SIG-M5 (cell line): ENCODE measurements at places on chromosomes 16 and 17.
A peak's percentile ranks its signal among the peaks of the same experiment; 100 is the strongest.

DNA sequence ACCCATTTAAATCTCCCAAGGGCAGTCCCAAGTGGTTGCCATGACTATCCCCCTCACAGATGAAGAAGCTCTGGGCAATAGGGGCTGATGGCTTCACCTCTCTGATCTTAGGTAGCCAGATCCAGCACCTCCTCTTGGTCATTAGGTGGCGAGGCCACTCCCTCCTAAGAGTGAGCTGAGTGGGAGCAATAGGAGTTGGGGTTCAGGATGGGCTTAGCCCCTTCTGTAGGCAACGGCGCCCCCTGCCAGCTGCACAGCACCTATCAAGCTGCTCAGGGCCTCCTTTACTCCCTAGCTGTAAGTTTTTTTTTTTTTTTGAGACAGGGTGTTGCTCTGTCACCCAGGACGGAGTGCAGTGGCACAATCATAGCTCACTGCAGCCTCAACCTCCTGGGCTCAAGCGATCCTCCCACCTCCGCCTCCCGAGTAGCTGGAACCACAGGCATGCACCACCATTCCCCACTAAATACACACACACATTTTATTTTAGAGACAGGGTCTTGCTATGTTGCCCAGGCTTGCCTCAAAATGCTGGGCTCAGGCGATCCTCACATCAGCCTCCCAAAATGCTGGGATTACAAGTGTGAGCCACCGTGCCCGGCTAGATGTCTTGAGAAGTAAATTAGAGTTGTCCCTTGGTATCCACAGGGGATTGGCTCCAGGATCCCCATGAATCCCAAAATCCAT, 3.5 kb upstream of the RRAD start:
- no peak for DNase-seq

DNA sequence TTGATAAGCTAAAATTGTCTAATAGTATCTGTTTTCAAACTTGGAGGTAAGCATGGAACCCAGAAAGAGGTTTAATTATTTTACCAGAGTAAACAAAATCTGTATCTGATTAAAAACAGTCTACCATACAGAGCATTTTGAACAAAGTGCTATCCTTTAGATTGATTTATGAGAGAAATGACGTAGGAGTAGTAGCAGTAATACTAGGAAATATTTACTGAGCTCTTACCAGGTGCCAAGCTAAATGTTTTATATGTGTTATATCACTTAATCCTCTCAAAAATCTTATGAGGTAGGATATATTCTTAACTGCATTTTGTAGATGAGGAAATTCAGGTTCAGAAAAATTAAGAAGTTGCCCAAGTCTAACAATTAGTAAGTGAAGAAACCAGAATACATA, 186.4 kb upstream of the NOG start:
- no peak for DNase-seq

GRCh38 chr17:78368348-78368747, 8.5 kb upstream of the SOCS3 start:
- DNase-seq, result no peak

GRCh38 chr16:46607529-46607928, 13.7 kb downstream of the SHCBP1 start:
- no peak for DNase-seq

GRCh38 chr16:12681653-12682052, 122.0 kb downstream of the CPPED1 start:
- DNase-seq, result no peak

GRCh38 chr17:14693382-14693781, 392.5 kb downstream of the HS3ST3B1 start:
- peak; percentile 57 for DNase-seq

- DNase-seq, result no peak
These were observed 4.2 kb downstream of the SOCS3 start for GRCh38 chr17:78355701-78356100.

DNA sequence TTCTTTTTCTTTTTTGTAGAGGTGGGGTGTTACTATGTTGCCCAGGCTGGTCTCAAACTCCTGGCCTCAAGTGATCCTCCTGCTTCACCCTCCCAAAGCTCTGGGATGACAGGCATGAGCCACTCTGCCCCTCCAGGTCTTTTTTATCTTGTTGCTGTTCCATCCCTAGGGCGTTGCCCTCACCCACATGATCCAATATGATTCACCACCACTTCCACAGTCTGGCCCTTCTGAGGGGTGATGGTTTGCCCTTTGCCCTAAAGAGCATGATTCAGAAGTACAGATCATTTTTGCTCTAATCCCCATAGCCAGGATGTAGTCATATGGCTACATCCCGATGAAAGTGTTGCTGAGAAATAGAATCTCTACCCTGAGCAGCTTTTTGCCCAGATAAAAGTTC, 18.8 kb downstream of the STX4 start:
- no peak for DNase-seq

- DNase-seq, result no peak
These were observed 4.8 kb upstream of the ERCC4 start for GRCh38 chr16:13915033-13915635.

- no peak for DNase-seq
These were observed 1.3 kb upstream of the RAB11FIP3 start for GRCh38 chr16:424033-424622.

DNA sequence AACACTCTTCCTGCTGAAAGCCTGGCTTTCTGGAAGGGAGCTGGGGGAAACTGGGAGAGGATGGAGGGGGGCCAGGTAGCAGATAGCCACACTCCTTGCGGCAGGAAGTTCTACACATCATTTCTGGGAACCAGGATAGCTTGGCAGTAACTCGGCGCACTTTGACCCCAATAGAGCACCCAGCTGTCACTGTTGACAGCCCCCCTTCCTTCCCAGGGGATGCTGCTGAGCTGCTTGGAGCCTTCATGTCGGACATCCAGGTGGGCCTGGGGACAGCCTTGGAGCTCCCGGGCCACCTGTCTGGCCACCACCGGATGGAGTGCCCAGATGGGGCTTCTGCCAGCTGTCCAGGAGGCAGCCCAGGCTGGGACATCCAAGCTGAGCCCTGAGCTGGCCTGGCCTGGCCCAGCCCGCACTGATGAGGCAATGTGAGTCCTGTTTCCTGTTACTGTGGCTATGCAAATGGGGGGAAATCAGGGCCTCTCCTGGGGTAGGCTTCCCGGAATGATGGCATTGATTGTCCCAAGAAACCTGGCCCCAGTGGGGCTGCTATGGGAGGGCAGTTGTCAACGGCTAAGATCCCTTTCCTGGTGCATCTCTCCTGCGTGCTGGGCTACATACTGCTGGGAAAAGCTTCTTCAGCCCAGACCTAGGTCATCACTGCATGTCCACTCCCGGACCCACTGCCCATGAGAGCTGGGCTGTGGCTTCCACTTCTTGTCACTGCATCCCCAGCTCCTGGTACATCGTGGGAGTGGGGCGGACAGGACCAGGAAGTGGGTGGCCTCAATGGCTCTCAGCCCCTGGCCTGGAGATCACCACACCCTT, 50.0 kb downstream of the SOCS1 start:
- no peak for DNase-seq

GRCh38 chr17:82314012-82314726, 3.2 kb downstream of the CD7 start:
- DNase-seq, result no peak

DNA sequence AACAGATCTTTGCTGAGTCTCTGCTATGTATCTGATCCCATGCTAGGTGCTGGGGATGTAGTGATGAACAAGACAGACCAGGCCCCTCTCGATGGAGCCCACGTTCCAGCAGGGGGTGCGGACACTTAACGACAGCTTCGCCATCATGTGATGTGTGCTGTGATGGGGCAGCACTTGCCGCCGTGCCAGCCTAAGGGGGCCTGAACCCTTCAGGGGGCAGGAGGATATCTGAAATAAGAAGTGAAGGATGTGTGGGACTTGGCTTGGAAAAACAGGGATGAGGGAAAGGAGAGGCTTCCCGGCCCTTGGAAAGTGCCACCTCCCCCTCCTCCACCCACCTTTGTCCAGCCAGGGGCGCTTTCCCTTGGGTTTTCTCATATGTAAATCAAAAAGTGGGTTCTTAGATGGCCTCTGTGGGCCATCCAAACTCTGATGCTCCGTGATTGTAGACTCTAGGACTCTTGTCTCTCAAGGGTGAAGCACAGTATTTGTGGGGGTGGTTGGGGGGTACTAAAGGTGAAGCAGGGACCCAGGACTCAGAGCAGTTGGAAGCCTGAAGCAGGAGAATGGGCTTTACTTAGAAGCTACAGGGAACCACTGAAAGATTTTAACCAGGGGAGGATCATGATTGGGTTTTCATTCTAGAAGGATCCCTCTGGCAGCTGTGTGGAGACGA, 4.0 kb upstream of the DLX3 start:
- DNase-seq, result no peak

DNA sequence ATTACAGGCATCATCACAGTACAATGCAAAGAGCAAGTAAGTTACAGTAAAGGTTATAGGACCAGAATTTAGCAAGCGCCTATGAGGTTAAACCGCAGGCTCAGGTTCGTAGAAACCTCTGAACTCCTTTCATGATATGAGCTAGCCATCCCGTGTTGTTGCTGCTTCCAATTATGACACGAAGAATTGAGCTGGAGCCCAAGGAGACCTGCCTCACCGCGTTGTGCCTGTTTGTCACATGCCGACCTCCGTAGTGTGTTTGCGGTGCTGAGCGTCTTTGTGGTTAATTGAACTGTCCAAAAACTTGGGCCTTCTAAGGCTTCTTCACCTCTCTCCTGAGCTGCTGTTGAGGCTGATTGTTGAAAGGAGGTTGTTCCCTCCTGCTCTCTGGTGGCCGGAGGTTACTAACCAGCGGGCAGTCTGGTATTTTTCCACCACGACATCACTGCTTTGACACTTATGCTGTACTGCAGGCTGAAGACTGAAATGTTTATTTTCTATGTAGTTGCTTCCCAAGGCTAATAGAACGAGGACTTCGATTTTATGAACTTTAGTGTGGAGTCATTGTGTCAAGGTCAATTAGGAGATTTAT, 67.5 kb downstream of the SEC14L1 start:
- DNase-seq, result no peak

DNA sequence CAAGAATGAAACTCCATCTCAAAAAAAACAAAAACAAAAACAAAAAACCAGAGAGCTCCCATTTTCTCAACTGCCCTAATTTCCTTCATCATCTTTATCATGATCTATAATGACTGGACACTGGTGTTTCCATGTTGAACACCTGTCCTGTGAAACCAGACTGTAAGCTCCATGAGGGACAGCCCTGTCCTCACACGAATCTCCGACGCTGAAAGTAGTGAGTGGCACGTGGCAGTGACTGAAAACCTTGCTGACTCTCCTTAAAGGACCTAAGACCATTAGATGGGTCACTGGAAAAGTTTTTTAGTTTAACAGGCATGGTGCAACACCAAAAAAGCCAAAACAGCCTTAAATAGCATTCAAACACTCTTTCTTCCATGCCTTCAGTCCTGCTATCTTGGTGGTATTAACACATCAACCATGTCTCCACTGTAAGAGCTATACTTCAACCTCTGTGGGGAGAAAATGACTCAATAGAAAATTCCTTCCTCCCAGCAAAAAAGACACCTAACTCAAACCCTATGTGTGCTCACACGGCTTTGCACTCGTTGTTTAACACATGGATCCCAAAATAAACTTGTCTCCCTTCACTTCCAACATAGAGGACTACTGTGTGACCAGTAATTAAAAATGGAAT, 8.3 kb downstream of the AXIN2 start:
- DNase-seq, result no peak

DNA sequence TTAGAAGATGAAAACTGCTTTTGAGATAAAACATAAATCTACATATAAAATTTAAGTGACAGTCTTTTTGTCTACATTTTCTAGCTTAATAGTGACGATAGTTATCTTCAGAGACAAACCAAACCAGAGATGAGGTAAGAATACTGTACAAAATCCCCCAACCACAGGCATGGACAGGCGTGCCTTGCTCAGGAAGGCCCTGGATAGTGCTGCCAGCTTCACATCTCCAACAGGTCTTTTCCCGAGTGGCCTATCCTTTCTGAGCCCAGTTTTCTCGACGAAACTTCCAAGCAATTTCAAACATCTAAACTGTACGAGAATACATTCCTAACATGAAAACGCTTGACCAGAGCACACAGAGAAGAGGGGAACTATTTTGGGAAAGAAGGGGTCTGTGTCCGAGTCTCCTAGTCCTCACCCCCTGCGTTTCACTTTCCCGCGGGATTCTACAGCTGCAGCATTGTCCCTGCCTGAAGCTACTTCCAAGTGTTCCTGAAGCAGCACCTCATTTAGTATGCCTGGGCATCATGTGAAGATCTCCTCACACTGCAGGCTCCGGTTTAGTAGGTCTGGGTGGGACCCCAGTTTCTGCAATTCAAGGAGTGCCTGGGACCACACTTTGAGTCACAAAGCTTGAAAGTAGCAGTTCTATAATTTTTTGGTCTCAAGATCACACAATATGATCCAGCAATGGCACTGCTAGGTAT, 37.8 kb downstream of the GNA13 start:
- DNase-seq, result no peak

DNA sequence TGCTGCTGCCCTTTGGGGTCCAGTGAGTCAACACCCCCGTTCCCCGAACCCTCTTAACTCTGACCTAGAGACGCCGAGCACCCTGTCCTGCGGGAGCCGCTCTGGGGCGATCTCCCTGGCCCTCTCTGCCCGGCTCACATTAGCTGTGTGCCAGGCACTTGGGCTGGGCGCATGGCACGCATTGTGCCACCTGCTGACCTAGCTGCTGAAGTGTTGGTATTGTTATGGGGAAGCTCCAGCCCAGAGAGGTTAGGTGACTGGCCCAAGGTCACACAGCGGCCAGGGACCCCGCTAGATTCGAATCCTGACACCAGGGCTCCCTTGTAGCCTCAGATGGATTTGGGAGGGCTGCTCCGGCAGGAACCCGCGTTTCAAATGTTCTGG, 1.1 kb downstream of the HSD17B1 start:
- no peak for DNase-seq

GRCh38 chr16:86497551-86498021, 12.7 kb upstream of the FOXF1 start:
- DNase-seq, result no peak

GRCh38 chr16:71781741-71782140, 26.9 kb downstream of the AP1G1 start:
- no peak for DNase-seq

- no peak for DNase-seq
These were observed 12.2 kb upstream of the SLX4 start for GRCh38 chr16:3623642-3624041.

- no peak for DNase-seq
These were observed 14.0 kb downstream of the EEF2K start for GRCh38 chr16:22220069-22220440.
